ENCODE measurements at places on chromosomes 7 and 10.

- DNase-seq, result peak; percentile 77
These were observed 1.4 kb downstream of the MAGI2 start for GRCh38 chr7:79452032-79452494.

DNA sequence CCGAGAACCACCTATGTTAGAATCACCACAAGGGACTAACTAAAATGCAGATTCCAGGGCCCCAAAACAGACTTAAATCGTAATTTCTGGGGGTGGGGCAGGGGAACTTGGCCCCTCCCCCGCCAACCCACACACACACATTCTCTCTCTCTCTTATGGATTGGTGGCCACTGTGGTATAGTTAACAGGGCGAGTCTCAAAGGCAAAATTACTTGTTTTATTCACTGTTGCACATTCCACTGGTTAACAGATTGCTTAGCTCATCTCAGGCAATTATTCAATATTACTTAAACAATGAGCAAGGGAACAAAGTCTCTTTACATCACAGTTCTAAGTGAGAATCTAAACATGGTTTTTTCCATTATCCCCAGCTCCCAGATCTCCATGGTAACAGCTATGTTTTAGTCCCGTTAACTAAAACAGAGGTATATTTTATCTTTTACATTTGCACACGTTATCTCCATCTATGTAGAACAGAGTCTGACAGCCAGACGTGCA is 38.5 kb downstream of the IGF2BP3 start:
- peak; percentile 25 for DNase-seq

- no peak for DNase-seq
These were observed 64.7 kb upstream of the TNRC18 start for GRCh38 chr7:5488286-5488878.

GRCh38 chr7:14305233-14305866 is 315.9 kb upstream of the ETV1 start:
- DNase-seq, result no peak

GRCh38 chr7:110801502-110801901 is 289.4 kb upstream of the LRRN3 start:
- no peak for DNase-seq

- DNase-seq, result no peak
These were observed 156.7 kb downstream of the ANLN start for GRCh38 chr7:36546331-36546730.

DNA sequence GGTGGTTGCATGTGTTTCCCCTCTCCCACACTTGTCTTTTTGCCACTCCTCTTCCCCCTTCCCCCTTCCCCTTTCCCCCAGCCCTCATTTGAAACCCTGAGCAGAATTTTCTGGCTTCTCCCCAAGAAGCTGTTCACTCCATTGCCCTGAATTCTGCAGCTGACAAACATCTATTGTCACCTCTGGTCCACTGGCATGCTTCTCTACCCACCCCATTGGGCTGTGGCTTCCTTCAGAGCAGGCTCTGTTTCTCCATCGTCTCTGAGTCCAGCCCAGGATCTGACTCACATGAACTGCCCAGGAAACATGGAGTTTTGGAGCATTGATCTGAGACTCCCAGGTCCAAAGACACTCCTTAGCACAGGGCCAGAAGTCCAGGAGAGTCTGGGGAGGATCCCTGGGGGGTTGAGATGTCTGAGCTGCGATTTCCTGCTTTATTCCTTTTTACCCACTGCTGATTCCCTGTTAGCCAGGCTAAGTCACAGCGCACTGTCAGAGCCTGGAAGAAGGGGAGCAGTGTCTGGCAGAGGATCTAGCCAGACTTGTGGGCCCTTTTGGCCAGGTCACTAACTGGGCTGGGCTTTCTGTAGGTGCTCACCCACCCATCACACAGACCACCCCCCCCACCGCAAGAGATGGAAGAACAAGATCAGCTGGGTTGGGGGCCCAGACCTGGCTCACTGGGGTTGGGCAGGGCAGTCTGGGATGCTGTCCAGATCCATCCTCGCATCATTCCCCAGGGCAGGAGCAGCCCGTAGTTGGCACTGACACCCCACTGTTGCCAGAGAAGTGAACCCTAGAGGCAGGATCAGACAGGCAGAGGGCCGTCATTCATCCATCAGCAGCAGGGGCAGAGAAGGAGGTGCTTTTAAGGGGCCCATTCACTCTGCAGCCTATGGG is 3.5 kb downstream of the CHAT start:
- DNase-seq, result no peak

GRCh38 chr10:27285093-27285492 is 44.5 kb upstream of the ACBD5 start:
- DNase-seq, result peak; percentile 5

DNA sequence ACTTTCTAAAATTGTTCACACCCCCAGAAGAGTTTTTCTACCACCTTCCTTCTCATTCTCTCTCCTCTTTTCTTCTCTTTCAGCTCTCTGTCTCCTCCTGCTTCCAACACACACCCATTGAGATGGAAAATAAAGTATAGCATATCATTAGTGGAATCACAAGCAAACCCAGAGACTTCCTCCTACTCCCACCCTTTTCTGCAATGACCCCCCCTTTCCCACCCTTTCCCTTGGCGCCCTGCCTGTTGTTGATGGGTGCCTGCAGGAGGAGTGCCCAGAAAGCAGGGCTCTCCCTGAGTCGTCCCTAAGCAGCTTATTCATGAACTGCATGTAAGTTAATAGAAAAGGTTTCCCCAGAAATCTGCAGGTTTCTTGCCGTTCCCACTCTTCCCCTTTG is 300.0 kb downstream of the PLXNA4 start:
- DNase-seq, result no peak

GRCh38 chr7:148159331-148159730 is 431.2 kb upstream of the C7orf33 start:
- DNase-seq, result no peak

DNA sequence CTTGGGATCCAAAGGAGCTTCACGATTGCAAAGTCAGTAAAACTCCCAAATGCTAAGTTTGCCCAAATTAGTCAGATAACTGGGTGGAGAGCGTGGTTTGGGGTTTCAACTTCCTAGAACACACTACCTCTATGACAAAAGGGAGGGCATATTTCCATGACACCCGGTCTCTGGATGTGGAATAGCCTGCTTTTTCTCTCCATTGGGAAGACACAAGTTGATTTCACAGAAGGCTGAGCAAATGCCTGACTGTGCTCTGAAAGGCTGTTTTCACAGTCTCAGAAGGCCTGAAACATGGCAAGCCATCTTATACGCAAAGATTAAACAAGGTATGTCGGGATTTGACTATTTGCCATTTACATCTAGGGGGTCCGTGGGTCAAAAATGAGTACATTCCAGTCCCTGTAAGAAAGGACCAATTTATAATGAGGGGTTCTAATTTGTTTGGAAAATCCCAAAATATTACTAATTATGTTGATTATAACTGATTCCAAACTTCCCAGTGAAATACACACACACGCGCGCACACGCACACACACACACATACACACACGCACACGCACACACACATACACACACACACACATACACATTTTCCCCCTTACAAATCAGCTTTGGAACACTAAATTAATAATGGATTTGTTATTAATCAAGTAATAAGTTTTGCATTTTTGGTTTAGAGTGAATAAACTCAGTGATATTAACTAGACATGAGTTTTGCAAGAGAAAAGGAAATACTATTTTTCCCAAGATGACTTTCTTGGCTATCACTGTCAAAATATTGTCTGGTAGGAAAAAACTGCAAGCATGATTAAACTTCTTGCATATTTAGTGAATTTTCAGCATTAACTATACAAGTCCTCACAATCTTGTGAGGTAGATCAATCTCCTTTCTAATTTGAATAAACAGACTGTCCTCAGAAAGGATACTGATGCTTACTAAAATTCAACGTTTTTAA is 105.0 kb downstream of the PRTFDC1 start:
- DNase-seq, result no peak
